ENCODE measurements at places on chromosomes 5 and 9.

GRCh38 chr9:73270967-73271721 lies 119.5 kb downstream of the ANXA1 start:
- H3K4me3 ChIP-seq: no peak overlapping the region
- DNase-seq: peak; percentile 67
- no peak overlapping the region for H3K27ac ChIP-seq
- H3K27me3 ChIP-seq: peaks cover 6% of the 10 kb centered on the region

GRCh38 chr5:170176916-170177315 lies 55.9 kb upstream of the C5orf58 start:
- no peak overlapping the region for H3K27ac ChIP-seq
- no peak overlapping the region for H3K4me3 ChIP-seq
- DNase-seq: no peak
- H3K36me3 ChIP-seq: no peaks in the 10 kb centered on the region
- H3K4me1 ChIP-seq: no peaks in the 10 kb centered on the region

DNA sequence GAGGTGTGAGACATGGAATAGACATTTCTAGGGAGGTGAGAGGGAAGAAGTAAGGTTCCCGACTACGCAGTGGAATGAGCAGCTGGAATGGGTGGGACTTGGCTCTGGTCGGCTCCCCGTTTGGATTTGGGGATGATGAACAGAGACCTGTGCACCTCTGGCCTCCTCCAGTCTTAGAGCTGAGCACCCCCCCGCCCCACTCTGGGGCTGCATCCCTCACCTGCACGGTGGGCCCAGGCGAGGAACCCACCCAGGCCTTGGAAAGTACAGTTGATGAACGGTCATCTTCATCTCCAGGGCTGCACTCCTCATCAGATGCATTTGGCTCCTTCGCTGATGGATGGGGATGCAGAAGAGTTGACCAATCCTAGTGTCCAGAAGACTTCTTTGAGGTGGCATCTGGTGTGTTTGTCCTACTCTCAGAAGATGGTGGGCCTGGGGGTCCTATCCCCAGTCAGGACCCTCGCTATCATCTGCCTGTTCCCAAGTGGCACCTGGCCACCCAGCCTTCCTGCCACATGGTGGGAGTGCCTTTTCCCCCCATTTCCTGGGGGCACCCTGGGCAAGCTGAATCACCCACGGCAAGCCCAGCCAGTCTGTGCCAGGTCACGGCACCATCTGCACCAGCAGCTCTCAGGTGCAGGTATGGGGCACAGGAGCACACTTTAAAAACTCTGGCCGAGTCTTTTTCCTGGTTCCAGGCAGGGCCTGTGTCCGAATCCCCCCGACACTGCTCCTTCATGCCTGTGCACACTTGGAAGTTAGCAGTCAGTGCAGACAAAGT lies 70.5 kb downstream of the GTF3C4 start:
- H3K36me3 ChIP-seq: no peaks in the 10 kb centered on the region
- no peaks in the 10 kb centered on the region for H3K4me1 ChIP-seq
- no peak overlapping the region for H3K4me3 ChIP-seq
- DNase-seq: no peak
- H3K27me3 ChIP-seq: peaks cover 29% of the 10 kb centered on the region

GRCh38 chr5:14870337-14871213 lies 1.0 kb downstream of the ANKH start:
- peaks cover 20% of the 10 kb centered on the region for H3K4me1 ChIP-seq
- no peaks in the 10 kb centered on the region for H3K36me3 ChIP-seq
- peak; percentile 19 for DNase-seq
- peak overlapping the region; percentile 86 for H3K4me3 ChIP-seq
- H3K27me3 ChIP-seq: no peaks in the 10 kb centered on the region

DNA sequence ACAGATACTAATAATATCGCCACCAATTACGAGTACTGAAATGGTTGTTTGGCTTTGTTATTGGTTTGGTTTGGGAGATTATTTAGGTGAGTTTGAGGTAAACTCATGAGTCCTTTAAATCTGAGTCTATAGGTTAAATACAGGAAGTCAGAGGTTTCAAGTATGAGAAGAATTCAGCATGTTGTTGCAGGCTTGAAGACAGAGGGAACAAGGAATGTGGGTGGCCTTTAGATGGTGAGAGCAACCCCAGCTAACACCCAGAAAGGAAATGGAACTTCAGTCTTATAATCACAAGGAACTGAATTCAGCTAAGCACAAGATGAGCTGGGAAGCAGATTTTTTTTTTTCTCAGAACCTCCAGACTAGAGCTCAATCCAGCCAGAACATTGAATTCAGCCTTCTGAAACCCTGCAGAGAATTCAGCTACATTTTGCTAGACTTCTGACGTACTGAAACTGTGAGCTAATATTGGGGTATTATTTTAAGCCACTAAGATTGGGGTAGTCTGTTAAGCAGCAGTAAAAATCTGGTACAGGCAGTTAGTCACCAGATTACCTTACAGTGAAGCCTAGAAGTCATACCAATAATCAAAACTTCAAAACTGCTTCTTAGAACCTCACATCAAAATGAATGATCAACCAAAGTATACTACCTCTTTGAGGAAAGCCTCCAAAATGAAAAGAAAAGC lies 216.0 kb upstream of the PUM3 start:
- no peak overlapping the region for H3K27ac ChIP-seq
- H3K4me3 ChIP-seq: no peak overlapping the region
- H3K4me1 ChIP-seq: no peaks in the 10 kb centered on the region
- no peaks in the 10 kb centered on the region for H3K36me3 ChIP-seq

DNA sequence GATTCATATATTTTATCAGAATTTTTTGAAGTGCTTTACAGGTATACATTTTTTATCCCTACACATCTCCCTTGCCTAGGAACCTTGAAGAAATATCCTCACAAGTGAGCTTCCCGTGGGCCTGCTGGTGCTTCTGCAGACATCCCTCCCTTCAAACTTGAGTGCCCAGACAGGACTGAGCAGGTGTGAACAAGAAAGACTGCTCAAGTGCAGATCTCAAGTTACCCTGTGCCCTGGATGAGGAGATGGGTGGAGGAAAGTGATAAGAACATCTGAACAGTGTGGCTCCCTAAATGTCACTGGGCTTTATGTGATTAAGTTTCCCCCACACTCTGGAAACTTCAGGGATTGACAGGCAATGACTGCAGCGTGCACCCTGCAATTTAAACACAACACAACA lies 209.8 kb downstream of the TLE1 start:
- no peak for DNase-seq
- no peaks in the 10 kb centered on the region for H3K27me3 ChIP-seq
- H3K36me3 ChIP-seq: no peaks in the 10 kb centered on the region

- H3K36me3 ChIP-seq: no peaks in the 10 kb centered on the region
- no peaks in the 10 kb centered on the region for H3K4me1 ChIP-seq
- no peak for DNase-seq
- no peak overlapping the region for H3K27ac ChIP-seq
- no peak overlapping the region for H3K4me3 ChIP-seq
Measured at GRCh38 chr5:40945111-40945510, 35.8 kb downstream of the C7 start.

DNA sequence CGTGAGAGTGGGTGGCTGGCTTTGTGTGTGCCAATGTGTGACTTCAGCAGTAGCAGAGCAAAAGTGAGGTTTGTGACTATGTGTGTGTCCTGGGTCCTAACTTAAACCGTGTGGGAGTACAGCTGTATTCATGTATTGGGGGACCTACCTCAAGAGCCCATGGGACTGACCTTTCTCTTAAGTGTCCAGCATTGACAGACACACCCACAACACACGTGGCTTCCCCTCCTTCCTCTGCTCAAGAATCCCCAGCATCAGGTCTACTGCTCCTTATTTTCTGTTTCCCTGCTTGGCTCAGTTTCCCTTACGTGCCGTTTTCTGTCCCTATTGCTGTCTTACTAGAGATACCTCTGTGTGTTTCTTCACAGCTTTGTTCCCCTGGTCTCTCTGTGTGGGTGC lies 616 bp downstream of the IL11RA start:
- DNase-seq: no peak
- H3K4me1 ChIP-seq: peaks cover 26% of the 10 kb centered on the region
- H3K36me3 ChIP-seq: peaks cover 14% of the 10 kb centered on the region
- no peak overlapping the region for H3K27ac ChIP-seq
- no peaks in the 10 kb centered on the region for H3K27me3 ChIP-seq

DNA sequence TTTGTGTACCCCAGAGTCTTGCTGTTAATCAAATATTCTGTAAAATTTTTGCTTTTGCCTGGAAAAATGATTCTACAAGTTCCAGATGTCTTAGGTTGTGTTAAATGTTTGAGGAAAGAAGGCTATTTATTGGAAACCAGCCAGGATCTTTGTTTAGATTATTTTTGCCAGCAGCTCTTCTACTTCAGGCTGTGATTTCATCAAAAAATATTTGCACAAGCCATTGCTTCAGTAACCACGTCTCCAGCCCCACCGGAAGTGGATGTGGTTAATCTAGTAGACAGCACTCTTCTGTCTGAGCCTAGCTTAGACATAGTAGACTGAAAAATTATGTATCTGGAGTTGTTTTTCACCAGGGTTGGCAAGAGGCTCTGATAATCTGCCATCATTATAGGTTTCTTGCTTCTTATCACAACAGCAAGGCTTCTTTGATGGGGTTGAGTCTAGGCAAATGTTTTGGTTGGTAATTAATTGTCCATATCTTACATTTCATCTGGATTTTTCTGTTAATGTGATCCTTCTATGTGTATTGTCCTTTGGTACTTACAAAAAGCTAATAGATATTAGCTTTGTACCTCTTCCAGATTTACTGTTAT lies 17.1 kb downstream of the KCTD16 start:
- DNase-seq: peak; percentile 92
- H3K27me3 ChIP-seq: no peaks in the 10 kb centered on the region
- peak overlapping the region; percentile 88 for H3K27ac ChIP-seq
- peaks cover 55% of the 10 kb centered on the region for H3K4me1 ChIP-seq

GRCh38 chr5:132639706-132640130 lies 18.3 kb upstream of the IL13 start:
- no peak for DNase-seq
- no peaks in the 10 kb centered on the region for H3K27me3 ChIP-seq
- no peak overlapping the region for H3K27ac ChIP-seq
- no peak overlapping the region for H3K4me3 ChIP-seq
